ENCODE measurements at places on chromosomes 7 and 10.
A peak's percentile ranks its signal among the peaks of the same experiment; 100 is the strongest.

DNA sequence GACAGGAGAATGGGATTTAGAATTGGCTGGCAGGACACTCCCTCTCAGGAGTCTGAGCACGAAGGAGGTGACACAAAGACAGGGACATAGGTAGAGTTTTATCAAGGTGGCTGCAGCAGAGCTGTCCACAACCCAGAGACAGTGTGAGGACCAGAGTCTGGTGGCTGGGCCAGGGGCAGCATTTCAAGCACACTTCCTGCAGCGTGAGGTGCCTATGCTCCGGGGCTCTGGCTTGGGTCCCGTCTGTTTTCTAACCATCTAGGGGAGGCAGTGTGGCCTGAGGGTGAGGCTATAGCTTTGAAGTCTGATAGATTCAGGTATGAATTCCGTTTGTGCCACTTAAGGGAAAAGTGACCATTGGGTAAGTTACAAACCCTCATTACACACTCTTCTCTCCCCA is 222.7 kb upstream of the ZMIZ1 start:
- no peak for DNase-seq

GRCh38 chr7:36015733-36016132 is 137.3 kb upstream of the EEPD1 start:
- no peak for DNase-seq

DNA sequence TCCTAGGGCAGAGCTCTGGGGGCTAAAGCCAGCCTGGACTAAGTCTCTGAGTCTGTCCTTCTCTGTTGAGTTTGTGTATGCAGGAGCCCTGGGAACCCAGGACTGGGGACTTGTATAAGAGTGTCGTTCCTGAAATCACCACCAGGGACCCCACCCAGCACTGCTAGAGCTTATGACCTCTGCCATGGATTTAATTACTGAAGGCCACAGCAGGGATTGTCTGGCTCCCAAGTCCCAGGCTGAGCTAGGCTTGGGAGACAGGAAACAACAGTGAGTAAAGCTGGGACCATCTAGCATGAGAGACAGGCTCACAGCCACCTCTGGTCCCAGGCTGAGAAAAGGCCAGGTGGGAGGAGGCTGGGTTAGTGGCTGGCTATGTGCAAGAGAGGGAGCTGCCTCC is 1.4 kb upstream of the TSPAN15 start:
- peak; percentile 72 for DNase-seq

DNA sequence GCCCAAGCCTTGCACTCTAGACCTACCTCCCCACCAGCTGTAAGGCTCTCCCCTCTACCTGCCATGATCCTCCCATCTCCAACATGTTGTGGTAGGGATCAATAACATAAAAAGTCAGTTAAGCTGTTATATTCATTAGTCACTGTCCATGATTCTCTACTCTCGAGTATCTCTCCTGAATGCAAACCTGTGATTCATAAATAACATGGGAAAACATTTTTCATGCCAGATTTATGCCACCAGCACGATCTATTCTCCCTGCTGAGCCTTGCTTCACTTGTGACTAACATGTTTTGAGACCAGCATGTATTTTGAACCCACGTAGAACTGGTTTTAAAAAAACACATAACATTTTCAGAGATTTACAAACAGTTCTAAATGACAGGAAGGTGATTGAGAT is 30.3 kb downstream of the TMEM168 start:
- DNase-seq, result no peak

DNA sequence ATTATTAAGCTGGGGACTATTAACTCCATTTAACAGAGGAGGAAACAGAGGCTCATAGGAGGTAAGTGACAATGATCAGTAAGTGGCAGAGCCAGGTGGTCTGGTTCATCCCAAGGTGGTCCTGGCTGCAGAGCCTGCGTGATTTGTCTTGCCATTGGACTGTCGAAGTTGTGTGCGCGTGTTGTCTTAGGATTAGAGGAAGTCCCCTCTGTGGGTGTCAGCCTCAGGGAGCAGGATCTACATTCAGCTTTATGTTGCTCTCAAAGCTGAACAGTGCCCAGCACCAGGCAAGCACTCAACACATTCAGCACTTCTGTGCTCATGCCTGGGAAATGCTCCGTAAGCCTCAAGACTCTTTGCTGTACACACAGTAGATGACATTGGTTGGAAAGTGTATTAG is 139.5 kb downstream of the HERPUD2 start:
- DNase-seq, result no peak

DNA sequence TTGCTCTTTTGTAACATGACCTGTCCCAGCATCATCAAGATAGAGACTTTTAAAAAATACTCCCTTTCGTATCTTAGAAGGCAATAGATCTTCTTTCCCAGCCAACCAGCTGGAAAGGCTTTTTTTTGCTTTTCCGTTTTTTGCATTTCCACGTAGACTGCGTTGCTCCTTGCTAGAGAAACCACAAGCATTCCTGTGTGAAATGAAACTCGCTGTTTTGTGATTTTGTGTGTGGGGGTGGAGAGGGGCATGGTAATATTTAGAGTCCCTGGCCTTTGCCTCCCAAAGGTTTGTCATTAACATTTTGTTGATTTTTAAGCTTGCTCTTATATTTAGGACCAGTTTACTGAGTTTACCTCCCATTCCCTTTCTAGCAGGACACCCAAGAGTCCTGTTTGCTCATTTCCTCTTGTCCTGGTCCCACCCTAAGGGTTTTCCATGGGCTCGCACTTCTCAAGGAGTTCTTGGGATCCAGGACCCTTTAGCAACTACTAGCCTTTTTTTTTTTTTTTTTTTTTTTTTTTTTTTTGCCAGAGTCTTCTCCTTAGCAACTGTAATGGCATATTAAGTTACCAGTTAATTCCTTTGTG is 243.6 kb downstream of the BICC1 start:
- DNase-seq, result no peak

GRCh38 chr10:57716884-57717283 is 550.8 kb downstream of the IPMK start:
- no peak for DNase-seq

DNA sequence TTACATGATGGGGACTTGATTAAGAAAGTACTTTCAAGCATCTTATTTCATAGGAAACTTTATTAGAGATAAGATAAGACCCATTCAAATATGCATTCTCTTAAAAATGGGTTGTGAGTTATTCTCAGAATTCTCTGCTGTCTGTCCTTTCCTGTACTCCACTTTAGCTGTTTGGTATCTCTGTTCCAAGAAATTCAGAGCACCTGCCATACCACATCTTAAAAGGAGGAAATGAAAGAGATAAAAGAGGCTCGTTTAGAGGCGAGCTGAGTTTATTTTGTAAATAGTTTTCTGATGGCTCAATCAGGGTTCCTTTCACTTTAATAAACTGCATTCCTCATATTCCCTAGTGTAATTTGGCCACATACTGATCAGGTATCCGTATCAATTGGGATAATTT is 87.2 kb downstream of the MDFIC start:
- DNase-seq, result no peak

DNA sequence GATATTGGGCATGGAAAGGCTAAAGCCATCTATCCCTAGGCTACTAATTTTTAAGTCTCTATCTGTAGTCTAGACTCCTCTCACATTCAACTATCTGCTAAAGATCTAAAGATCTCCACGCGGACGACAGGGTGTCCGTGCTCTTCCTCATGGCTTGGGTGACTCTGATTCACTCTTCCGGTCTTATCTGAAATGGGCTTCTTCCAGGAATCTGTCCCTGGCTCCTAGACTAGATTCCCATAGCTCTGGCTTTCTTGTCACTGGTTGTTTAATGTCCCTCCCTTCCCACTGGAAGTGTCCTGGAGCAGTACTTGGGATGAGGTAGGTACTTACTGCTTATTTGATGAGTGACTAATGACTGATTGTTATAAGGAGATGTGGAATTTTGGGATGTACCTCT is 62.0 kb upstream of the PODXL start:
- no peak for DNase-seq
